ENCODE measurements at places on chromosomes 4 and X.

GRCh38 chrX:148984238-148984637 lies 483.8 kb downstream of the AFF2 start:
- no peak for DNase-seq

DNA sequence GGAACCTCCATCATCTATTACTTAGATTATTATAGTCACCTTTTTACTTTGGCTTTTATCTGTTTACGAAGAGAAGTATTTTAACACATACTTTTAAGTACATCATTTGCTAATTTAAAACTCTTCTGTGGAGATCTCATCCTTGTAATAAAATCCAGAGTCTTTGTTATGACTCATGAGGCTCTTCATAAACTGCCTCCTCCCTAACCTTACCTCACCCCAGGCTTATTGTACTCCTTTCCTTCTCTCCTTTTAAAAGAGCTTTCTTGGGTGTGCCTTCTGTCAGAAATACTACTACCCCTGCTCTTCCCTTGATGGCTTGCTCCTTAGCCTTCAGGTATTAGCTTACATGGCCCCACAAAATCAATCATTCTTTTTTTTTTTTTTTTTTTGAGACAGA lies 6.6 kb downstream of the ARL9 start:
- no peak for DNase-seq

GRCh38 chr4:121977251-121978171 lies 25.7 kb upstream of the TRPC3 start:
- DNase-seq: no peak

DNA sequence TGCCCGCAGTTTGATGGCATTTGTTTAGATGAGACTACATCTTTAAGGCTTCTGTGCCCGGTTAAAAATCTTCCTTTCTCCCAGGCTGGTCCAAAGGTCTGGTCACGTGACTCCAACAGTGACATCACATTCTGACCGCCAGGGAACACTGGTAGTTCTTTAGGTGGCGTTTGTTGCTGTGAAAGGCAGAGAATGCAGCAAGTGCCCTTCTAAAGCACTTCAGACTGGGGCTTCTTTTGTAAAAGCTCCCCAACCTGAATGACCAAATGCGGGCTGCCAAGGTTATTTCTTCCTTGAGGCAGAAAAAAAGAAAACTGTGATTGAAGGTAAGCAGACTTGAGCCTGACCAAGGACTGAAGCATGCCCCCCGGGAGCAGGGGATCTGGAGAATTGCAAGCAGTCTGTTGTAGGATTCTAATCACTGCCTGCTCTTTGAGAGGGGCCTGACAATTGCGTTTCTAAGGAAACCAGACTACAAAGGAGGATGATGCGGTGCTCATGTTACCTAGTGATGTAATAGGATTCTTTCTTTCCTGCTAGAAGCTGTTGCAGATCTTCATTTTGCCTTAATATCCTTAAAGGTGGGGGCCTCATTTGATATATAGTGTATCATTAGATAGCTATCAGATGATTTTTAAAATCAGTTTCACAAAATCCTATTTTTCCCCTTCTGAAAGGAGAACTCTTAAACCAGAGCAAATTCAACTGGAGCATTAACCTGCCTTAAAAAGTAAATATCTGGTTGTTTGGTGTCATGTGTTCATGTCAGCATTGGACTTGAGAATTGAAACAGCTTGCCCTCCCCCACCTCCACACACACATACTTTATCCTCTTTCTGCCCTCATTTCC lies 133.1 kb downstream of the AKAP4 start:
- peak; percentile 66 for DNase-seq

- DNase-seq: no peak
Measured at GRCh38 chr4:118842055-118842454, 6.1 kb upstream of the SEC24D start.

GRCh38 chr4:140137671-140138070 lies 16.3 kb downstream of the MAML3 start:
- no peak for DNase-seq

DNA sequence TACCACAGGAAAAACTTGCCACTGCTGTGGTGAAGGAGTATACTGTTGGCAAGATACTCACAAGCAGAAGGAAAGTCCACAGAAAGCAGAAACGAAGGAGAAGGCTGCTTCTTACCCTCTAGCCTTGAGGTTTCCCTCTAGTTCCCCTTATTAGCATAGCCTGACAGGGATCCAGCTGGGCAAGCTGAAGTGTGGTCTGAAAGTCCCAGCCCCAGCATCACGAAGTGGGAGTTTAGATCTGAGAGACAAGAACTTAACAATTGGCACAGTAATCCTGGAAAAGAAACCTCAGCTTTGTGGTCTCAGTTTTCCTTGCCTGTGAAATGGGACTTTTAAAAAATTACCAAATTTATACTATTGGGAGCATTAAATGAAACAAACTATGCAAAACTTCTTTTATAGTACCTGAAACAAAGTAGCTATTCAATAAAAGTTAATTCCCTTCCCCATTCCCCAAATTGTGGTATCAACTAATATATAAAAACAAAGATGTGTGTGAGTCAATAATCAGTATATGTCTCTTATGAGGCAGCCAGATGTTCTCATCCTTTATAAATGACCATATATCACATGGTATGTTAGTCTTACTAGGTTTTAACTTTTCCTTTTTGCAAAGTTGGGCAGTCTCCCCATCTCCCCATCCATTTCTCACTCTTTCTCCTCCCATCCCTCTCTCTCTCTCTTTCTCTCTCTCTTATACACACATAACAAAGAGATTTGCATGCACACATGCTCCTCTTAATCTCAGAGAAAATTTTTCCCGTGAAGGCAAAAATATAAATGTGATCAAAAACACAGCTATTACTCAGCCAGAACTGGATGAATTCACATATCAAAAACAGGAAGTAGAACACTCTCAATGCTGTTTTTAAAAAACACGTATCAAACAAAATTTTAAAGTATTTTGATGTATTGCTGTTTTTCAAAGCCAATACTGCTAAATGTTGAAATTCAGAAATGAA lies 57.8 kb downstream of the SCFD2 start:
- no peak for DNase-seq

GRCh38 chr4:38309471-38309870 lies 349.3 kb downstream of the PTTG2 start:
- no peak for DNase-seq

DNA sequence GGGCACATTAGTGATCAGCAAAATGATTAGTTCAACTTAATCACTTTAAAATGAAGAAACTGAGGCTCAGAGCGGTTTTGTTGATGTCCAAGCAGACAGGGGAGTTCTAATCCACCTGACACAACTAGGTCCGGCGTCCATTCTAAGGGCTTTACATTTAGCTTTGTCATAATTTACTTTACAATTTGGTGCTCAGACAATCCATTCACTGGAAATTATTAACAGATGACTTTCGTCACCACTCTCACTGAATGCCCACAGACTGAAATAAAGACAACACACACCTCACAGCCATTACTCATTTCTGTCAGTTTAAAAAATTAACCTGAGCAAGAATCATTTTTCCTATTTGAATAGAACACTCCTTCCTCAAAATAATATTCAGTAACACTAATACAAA lies 10.8 kb downstream of the NR3C2 start:
- peak; percentile 61 for DNase-seq
